Activated CD8-positive, alpha-beta memory T cell treated with anti-CD3 and anti-CD28 coated beads for 24 hours (primary cell): ENCODE measurements at places on chromosomes 12 and 14.

GRCh38 chr12:12428047-12428446, 71.2 kb downstream of the BORCS5 start:
- DNase-seq, result no peak

- DNase-seq, result no peak
Observed at GRCh38 chr12:25757037-25757665, 201.3 kb upstream of the RASSF8 start.

- no peak for DNase-seq
Observed at GRCh38 chr12:47907851-47908454, 3.2 kb upstream of the VDR start.

GRCh38 chr14:64114796-64115195, 179.4 kb downstream of the ESR2 start:
- no peak for DNase-seq

- DNase-seq, result no peak
Observed at GRCh38 chr14:36306836-36307235, 13.6 kb downstream of the MBIP start.

- no peak for DNase-seq
Observed at GRCh38 chr14:35806006-35806907, 2.8 kb downstream of the RALGAPA1 start.

GRCh38 chr12:47947341-47947740, 16.1 kb upstream of the TMEM106C start:
- no peak for DNase-seq

GRCh38 chr12:47034661-47035060, 44.8 kb upstream of the PCED1B start:
- no peak for DNase-seq

- no peak for DNase-seq
Observed at GRCh38 chr12:90939382-90939781, 15.6 kb downstream of the CCER1 start.

- no peak for DNase-seq
Observed at GRCh38 chr14:60174352-60175254, 9.4 kb upstream of the DHRS7 start.

GRCh38 chr12:57055824-57056223, 5.9 kb upstream of the MYO1A start:
- no peak for DNase-seq

DNA sequence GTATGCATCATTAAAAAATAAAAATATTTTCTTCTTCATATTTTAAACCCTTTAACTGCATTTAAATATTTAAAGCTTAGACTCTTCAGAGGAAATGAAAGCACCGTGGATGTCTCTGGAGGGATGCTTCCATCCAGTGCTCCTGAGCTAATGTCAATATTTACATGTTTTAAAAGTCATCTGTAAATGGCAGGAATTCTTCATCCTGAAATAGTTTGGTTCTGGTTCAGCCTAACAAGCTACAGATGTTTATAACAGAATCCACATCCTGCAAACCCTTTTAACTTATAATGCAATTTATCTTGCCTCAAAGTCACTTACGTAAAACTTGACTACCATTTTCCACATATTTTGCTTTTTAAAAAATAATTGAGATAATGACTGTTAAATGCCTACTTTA, 1207.3 kb downstream of the SLC16A7 start:
- no peak for DNase-seq

GRCh38 chr14:105534586-105534985, 8.2 kb downstream of the TMEM121 start:
- DNase-seq, result no peak

DNA sequence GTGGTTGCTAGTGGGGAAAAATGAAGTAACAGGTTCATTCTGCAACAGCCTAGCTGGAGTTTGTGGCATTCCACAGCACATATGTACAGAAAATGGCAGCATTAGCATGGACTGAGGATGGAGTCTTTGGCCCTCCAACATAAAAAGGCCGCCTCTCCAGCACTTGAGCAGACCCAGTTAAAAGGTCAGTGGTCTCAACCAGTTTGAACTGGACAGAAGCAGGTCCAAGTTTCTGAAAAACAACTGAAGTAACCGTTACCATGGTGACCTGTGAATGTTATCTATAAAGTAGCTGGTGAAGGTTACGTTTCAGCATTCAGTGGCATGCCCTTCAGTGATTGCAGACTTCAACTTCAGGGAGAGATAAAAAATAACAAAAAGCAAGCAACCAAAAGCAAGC, 34.1 kb upstream of the OR10AD1 start:
- DNase-seq, result no peak

DNA sequence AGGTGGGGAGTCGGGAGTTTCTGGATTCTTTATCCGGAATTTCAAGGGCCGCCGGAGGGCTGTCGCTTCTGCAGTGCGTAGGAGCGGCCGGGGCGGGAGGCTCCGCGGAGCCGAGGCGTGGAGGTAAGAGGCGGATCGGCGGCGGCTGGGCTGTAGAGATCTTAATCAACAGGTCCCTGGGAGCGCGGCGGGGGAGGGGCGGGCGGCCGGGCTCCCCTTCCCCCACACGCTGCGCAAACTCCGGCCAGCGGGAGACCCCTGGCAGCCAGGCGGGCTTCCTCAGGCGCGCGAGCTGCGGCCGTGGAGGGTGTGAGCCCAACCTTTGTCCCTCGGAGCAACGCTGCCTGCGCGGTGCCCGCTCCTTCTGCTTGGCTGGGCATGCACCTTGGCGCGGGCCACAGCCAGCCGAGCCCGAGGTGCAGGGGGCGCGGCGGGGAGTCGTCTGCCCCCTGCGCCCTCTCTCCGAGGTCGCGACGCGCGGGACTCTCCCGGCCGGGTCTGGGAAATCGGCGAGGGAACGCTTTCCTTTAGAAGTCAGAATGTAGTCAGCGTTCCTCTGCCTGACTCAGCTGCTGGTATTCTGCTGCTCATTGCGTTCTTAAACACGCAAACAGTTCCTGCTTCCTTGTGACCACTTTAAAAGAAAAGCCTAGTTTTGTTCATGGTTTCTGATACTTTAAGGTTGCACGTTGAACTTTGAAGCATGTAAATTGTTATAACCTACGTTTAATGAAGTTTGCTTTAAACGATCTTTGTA, at the start of gene PALS1:
TSS of gene PALS1 (plus strand) at position 25 of the 757 bp plus-strand sequence. CDS start 37,736 bp downstream, outside the sequence.
- DNase-seq, result no peak

- DNase-seq, result no peak
Observed at GRCh38 chr12:66296176-66296683, 6.1 kb upstream of the HELB start.

DNA sequence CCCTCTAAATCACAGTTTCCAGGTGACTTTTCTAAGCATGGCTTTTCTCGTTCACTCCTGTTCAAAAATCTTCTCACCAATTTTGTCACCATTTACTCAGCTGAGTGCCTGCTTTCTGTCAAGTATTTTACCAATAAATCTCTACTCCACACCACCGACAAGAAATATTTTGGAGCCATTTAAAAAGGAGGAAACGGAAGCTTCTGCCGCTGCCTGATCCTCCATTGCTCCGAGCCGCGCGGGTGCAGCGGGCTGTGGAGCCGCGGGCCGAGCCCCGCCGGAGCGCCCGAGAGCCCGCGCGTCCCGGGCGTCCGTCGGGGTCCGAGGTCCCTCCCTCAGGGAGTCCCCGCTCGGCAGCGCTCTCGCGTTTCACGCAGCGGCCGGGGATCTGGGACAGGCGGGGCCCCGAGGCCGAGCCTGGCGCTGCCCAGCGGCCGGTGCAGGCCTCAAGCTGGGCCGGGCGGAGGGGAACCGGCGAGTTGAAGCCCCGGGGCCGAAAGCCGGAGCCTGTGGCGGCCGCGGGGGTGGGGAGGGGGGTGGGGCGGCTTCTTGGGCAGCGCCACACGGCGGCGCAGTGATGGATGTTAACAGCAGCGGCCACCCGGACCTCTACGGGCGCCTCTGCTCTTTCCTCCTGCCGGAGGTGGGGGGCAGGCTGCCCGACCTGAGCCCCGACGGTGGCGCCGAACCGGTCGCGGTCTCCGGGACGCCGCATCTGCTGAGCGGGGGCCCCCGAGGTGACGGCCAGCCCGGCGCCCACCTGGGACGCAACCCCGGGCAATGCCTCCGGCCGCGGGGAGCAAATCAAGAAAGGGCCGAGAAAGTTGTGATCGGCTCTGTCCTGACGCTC, 1.1 kb upstream of the HEBP1 start:
- peak; percentile 80 for DNase-seq

DNA sequence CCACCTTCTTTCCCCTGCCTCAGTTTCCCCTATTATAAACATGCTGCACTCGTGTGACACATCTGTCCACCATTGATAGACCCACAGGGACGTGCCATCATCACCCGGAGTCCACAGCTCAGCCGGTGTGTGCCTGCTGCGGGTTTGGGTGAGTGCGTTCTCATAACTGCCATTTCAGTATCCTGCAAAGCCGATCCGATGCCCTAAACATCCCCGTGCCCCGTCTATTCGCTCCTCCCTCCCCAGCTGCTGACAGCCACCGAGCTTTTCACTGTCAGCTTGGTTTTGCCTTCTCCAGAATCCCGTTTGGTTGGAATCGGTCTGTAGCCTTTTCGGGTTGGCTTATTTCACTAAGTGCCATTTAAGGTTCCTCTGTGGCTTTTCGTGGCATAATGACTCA, 3.9 kb downstream of the LRCOL1 start:
- DNase-seq, result no peak

- DNase-seq, result no peak
Observed at GRCh38 chr12:89703768-89704167, 4.9 kb downstream of the ATP2B1 start.

DNA sequence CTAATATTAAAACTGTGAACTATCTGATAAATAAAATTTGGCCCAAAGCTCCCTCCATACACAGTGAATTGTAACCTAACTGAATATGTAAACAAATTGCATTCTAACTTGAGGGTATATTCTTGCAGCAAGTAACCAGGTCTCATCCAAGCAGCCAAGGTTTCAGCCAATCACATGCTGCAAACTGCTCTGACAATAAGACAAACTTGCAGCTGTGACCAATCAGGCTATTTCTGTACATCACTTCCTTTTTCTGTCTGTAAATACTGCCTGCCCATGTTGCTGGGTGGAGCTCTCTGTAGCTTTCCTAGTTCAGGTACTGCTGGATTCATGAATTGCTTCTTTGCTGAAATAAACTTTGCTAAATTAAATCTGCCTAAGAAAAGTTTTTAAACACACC, 499.0 kb downstream of the GALC start:
- no peak for DNase-seq

DNA sequence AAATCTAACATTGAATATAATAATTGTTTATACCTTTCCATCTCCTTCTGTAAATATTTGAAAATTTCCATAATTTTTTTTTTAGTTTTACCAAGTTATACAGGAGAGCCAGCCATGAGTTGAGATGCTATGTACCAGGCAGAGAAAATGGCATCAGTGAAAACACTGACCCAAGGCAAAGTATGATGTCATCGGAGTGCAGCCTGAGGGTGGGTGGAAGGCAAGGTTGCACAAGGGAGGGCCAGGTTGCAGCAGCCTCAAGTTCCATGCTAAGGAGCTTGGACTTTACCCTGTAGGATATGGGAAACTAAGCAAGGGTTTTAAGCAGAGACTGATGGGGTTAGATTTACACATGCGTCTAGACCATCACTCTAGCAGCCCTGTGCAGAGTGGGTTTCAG, 441.1 kb downstream of the BCAT1 start:
- DNase-seq, result no peak

DNA sequence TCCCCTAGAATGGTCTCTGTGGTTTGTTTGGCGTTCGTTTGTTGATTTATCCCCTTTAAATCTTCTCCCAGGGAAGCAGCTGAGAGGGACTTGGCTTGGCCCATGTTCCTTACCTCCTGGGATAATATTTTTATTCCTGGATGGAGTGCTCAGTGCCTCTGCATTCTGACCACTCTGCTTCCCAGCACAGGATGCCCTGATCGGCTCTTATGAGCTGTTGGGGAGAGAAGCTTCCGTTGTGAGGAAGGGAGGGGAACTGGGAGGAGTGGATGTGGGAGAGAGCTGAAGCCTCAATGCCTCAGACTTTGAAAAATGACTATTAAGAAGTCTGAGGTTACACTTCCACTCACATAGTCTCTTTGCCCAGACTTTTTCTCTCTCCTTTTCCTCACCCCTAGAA, 114.8 kb downstream of the SMOC1 start:
- no peak for DNase-seq

- no peak for DNase-seq
Observed at GRCh38 chr14:71985538-71986189, 53.4 kb downstream of the RGS6 start.

DNA sequence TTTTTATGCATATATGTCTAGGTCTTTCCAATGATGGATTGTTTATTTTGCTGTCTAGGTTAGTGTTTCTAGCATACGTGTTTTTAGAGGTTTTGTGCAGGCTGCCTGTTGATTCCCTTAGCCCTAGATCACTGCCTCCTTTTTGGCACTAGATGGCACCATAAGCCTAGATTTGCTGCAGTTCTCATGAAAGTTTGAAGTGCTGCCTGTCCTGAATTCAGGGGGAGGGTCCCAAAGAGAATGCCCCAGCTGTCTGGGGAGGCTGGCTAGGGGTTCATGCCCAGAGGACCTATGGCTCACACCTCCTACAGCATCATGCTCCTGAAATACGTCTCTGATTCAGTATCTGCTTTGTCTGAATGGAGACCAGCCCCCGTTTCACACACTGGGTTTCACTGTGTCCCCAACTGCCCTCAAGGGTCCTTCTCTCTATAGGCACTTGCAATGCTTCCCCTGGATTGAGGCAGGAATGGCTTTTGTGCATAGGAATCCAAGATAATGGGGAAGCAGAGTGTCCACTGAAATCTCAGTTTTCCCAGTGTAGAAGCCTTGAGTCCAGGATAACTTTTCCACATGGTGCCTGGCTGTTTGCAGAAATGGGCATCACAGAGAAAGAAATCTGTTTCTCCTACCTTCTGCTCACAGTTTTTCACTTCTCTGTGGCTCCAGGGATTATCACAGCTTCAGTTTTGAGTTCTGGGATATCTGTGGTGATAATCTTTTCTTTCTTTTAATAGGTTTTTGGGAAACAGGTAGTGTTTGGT, 14.2 kb upstream of the TXNRD1 start:
- DNase-seq, result peak; percentile 72

DNA sequence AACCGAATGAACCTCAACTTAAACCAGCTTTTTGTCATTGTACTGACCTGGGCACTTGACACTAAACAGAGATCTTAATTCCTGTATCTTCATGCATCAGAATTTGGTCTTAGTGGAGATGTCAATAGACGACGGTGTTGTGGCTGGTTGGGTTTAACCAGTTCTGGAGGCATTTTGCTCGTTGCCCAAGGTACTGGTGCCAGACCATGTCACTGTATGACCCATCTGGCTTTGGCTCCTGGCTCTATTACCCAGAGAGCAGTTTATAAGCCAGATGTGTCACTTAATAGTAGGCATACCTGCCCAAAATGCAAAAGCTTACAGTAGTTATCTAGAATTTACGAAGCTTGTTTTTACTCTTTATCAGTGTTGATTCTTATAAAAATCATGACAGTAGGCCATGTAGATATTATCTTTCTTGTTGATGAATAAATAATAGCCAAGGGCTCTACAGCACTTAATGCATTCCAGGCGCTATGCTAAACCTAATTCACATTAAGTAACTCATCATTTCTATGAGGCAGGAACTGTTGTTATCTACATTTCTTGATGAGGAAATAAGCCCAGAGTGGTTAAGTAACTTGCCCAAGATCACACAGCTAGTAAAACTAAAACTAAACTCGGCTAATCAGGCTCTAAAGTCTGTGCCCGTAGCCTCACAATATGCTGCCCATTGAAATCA, 179.7 kb upstream of the HIF1A start:
- DNase-seq, result no peak
